ENCODE measurements at places on chromosomes 13 and 19.

DNA sequence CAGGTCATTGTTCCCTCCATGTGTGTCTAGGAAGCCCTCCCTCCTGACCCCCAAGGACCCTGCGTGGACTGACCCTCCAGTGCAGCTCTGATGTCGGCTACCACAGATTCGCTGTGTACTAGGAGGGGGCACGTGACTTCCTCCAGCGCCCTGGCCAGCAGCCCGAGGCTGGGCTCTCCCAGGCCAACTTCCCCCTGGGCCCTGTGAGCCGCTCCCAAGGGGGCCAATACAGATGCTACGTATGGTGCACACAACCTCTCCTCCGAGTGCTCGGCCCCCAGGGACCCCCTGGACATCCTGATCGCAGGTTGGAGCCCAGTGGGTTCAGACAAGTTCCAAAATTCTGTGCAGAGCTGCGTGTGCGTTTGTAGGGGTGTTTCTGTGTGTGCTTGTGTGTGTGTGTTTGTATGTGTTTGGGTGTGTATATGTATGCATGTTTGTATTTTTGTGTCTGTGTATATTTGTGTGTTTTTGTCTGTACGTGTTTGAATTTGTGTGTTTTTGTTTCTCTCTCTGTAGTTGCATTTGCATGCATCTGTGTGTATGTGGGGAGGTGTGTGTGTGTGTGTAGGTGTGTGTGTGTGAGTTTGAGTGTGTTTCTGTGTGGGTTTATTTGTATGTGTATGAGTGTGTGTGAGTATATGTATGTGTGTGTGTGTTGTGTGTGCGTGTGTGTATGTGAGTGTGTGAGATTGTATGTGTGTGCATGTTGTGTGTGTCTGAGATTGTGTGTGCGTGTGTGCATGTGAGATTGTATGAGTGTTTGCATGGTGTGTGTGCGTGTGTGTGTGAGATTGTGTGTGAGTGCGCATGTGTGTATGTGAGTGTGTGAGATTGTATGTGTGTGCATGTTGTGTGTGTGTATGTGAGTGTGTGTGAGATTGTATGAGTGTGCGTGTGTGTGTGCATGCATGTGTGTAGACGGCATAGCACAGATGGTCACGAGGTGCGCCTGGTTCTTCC, 21.4 kb upstream of the LILRA2 start:
- DNase-seq, result no peak

DNA sequence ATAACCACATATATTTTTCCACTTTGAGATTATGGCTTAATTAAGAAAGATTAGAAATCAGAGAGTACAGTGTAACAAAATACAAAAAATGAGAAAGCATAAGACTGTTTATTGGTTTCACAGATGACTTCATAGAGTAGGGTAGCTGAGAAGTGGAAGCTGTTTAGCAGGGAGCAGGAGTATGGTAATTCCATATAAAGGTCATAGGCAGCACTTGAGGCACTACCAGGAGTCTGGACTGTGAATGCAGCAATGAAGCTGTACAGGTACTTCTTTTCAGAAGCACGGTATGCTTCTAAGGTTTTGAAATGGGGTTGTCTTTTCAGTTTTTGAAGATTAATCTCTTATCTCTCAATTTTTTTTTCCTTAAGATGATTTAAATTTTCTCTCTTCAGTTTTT, 69.2 kb downstream of the MICU2 start:
- no peak for DNase-seq

- DNase-seq, result peak; percentile 47
Observed at GRCh38 chr19:55253842-55254624, 4.8 kb downstream of the PPP6R1 start.

- no peak for DNase-seq
Observed at GRCh38 chr13:41782086-41782485, 178.8 kb downstream of the VWA8 start.

- DNase-seq, result no peak
Observed at GRCh38 chr19:7522923-7523667, 671 bp downstream of the MCOLN1 start.

DNA sequence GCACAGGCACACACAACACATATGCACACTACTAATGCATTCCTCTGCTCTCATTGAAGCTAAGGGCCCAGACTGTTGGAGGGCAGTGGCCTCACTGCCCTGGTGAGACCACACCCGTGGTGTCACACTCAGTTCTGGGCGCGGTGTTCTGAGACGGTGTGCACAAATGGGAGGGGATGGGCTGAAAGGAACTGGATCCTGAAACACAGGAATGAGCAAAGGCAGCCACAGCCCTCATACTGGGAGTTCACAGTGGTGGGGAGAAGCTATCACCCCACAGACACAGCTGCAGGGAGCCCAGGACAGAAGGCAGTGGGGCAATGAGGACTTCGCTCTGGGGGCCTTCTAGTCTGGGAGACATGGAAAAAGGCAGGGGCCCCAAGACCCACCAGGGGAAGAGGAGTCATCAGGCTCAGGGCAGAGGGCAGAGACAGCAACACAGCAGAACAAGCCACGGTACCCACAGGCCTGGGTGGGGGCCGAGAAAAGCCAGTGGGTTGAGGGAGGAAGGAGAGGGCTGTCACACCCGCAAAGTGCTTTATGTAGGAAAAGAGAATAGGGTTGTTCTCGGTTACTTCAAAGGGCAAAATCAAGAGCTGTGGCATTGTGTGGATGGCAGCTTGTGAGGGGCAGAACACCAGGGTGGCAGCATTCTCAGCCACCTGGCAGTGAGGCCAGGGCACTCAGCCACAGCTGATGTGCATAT, 75.4 kb upstream of the GPR183 start:
- no peak for DNase-seq

GRCh38 chr19:38304866-38305429, 897 bp downstream of the C19orf33 start:
- no peak for DNase-seq

- DNase-seq, result no peak
Observed at GRCh38 chr19:55962186-55962585, 14.6 kb downstream of the NLRP8 start.

- DNase-seq, result no peak
Observed at GRCh38 chr19:39182174-39182505, 14.6 kb upstream of the NCCRP1 start.

All from aorta (tissue), 5 donors.